ENCODE measurements at places on chromosomes 6 and 20.

DNA sequence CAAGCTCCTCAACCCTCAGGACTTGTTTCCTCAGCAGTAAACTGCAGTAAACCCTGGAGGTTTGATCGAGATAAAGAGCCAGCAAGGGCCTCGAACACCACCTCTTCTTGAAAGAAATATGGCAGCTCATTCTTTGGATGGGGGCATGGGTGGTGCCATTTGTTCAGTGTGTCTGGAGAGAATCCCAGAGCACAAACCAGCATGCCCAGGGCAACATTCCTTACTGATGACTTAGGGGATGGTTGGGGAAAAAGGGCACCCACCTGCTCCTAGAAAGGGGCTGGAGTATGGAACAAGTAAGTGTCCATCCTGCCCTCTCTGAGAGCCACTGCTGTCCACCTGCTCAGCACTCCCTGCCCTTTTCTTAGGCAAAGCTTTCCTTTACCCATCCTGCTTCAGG, 31.3 kb upstream of the ZFAND3 start:
- peak; percentile 40 for DNase-seq

GRCh38 chr6:168364793-168365421, 45.3 kb upstream of the DACT2 start:
- no peak for DNase-seq

DNA sequence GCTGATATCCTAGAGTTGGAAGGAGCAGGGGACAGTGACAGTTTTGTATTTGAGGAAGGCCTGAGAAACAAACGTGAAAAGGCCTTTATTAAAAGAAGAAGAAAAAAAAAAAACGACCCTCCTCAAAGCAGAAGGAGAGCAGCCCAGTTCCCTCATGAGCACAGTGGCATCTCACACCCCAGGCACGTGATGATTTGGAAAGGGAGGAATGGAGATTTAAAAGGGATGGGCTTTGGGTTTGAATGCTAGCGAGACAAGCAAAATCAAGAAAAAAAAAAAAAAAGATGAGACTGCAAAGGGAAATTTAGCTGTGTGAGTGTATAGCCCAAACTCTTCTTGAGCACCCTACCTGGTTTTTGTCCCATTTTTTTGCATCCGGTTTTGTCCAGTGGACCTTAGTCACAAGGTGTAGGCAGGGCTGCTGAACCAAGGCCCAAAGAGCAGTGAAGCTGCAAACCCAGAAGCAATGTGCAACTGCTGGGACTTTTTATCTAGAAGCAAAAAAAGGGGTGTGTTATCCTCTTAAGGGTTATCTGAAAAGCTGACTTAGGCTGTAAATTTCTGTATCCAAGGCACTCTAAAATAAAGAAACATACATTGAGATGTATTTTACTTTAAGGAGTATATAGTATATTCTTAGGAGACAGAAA, 54.5 kb upstream of the RREB1 start:
- no peak for DNase-seq

GRCh38 chr6:71179249-71179885, 109.2 kb upstream of the OGFRL1 start:
- DNase-seq, result no peak

GRCh38 chr6:487956-488355, 96.4 kb downstream of the IRF4 start:
- DNase-seq, result no peak

- DNase-seq, result no peak
These were observed 32.8 kb upstream of the BCAS1 start for GRCh38 chr20:54103067-54103761.

DNA sequence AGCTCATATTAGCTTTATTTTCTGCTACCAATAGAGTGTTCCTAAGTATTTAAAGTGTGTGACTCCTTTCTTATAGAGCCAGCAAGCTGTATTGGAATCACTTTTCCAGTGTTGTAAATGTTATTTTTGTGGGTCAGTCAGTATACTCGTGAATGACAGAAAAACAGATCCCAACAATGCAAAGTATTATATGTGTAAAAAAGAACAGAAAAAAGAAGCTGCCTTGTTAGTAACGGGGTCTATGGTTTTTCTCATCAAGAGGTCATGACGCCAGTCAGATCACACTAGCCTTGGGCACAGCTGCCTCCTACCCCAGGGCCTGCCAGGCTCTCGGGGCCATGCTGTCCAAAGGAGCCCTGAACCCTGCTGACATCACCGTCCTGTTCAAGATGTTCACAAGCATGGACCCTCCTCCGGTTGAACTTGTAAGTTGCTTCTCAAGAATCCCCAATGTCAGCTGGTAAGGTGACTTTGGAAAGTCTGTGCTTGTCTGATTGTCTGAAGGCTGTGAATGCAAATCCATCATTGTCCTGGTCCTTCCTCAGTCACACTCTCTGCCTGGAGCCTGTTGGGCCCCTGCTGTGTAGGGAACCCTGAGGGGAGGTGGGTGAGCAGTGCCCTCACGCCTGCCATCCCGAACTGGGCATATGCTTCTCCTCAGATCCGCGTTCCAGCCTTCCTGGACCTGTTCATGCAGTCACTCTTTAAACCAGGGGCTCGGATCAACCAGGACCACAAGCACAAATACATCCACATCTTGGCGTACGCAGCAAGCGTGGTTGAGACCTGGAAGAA, 9.8 kb downstream of the NELFCD start:
- DNase-seq, result no peak

DNA sequence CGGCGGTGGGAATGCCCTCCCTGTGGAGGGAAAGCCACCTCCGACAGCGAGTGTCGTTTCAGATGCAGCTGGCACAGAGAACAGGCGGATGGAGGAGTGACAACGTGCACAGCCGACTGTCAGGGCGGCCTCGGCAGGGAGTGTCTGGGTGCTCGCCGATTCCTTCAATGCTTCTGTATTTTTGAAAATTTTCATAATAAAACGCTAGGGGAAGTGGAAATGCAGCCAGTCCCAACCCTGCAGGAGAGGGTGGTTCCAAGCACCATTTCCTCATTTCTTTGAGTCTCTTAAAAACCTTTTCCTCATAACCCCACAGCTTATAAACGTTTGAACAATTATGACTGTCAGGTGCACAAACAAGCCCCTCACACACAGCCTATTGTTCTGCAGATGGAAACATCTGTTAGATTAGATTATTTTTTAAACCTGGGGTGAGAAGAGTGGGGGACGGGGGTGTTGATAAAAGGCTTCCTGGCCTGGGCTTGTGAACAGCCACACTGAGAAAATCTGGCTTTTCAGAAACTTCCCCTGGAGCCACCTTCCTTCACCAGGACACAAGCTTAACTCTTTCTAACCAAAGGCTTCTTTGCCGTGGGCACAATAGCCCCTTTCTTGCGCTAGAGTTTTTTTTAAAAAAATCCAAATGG, 228.9 kb downstream of the ANKRD60 start:
- DNase-seq, result no peak

DNA sequence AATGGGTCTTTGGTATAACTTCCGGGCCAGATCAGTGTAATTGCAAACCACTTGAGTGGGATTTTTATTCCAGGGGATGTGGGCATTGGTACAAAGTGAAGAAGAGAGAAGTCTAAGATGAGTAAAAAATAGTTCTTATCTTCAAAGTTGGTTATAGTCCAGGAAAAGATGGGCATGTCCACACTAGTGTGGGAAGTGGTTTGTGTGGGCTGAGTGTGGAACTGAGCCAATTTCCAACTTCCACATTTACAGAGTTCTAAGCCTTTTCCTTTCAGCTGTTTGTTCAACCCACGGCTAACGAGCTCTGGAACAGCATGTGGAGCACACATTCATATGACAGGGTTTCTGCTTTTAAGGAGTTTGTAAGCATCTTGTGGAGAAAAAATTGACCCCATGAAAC, 72.3 kb upstream of the IFNGR1 start:
- no peak for DNase-seq

GRCh38 chr6:98836962-98837944, 2.9 kb downstream of the POU3F2 start:
- no peak for DNase-seq

DNA sequence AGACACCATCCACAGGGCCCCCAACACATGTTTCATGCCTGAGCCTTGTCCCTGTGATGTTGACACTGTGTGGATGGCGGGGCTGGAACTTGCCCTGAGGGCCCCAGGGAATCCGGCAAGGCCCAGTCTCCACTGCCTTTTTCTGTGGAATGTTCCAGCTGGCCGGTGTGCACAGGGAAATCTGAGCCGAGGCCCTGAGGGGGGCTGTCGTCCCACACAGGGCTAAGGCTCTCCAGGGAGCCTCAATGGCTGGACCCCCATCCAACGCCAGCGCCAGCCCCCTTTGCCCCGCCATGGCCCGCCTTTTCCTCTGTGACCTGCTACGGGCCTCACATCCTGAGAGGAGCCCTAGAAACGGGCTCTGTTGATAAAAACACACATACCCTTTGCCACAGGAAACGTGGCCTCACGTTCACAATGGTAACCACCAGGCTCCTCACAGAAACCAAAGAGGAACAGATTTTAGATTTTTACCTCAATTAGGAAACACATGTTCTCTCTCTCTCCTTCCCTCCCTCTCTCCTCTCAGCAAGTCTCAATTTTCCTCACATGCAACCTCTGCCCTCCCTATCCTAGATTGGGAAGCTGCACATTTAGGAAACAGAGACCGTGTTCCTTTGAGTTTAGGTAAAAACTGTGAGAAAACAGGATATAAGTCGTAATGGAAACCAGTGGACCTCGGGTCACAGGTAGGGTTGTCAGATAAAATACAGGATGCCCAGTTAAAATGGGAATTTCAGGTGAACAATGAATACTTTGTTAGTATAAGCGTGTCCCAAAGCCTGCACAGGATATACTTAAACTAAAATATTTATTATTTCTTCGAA, 13.7 kb upstream of the ZNF831 start:
- DNase-seq, result no peak

GRCh38 chr20:47455133-47456040, 46.3 kb upstream of the NCOA3 start:
- no peak for DNase-seq

- DNase-seq, result no peak
These were observed 327.3 kb downstream of the PTPRT start for GRCh38 chr20:42862446-42862845.

GRCh38 chr6:4281341-4282293, 146.2 kb upstream of the ECI2 start:
- DNase-seq, result peak; percentile 39

DNA sequence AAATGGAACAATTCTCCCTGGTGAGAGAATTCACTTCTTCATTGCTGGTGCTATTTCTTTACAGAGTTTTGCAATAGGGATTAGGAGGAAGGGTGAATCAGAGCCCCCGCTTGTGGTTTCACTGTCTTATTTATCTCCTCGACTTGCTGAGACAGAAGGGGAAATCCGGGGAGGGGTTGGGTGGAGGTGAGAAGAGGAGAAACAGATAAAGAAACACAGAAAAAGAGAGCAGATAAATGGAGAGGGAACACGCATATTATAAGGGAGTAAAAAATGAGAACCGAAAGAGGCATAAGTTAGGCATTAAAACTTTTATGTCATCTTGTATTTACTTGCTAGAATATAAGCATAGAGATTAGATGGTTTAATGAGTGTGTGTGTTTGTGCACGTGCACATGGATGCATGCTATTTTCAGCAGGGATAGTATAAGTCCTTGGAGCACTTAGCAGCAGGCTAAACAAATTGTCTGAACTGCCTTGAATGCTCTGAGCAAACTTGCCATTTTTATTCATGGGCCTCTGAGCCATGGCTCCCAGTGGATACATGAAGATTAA, 105.0 kb downstream of the OLIG3 start:
- DNase-seq, result no peak

DNA sequence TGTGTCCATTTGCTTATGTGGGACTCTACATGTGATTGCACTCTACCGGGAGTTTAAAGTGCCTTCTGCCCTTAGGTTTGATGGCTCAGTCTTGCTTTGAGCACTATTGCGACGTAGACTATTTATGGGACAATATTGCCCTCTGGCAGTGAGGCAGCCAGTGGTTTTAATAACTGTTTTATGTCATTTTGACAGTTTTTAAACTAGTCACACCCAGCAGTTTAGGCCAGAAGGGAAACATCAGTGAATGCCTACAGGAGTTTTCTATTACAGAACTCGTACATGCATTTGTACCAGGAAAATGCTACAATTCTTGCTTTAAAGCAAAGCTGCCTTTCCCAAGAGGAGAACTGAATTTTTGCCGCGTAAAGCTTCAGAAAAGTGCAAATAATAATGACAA, 813.7 kb downstream of the KIF16B start:
- no peak for DNase-seq

- no peak for DNase-seq
These were observed 88.1 kb upstream of the IFNGR1 start for GRCh38 chr6:137307163-137307854.

GRCh38 chr20:54227241-54227640, 19.4 kb downstream of the PFDN4 start:
- no peak for DNase-seq

DNA sequence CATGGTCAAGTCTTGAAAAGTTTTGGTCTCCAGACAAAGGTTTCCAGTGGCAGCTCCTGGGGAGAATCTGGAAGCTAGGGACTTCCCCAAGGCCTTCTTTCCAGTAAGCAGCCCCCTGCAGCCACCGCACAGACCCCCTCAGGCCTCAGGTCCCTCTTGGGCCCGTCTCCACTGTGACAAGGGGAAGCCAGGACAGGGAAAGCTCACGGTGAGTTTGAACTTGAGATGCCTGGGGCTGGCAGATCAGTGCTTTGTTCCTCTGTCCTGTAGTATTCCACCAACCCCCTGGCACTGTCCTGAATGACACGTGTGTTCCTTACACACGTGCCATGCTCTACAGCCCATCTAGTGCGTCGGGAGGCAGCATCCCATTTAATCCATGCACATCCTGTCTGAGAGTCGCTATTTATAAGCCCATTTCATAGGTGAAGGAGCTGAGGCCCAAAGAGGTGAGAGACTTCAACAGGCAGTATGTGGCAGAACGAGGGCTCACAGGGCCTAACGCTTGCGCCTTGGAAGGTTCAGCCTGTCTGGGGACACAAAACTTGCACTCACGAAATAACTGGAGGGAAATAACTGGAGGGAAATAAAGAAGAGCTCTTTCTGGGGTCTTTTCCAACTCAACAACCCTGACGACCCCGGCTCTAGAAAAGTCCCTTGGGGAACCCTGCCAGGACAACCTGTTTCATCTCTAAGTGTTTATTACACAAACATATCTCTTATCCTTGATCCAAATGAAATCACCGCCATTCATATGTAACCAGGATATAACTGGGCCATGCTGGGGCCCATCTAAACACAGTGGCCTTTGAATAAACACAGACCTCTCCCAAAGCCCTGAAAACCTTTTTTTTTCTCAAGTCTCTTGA, 123.0 kb downstream of the BANF2 start:
- DNase-seq, result no peak

DNA sequence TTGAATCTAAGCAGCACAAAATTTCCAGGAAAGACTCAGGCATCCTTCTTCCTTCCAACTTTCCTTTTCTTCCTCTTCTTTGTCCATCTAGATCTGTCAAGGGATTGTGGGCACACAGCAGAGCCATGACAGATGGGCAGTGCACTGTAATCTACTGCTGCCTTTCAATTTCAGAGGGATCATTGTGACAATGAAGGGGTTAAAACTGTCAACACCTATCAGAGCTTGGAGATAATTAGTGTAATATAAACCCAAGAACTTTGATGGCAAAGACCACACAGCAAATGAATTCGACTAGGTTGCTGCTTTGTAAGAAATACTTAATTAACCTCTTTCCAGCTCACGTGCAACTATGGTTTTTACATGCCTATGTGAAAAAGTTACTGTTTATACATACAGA, 55.0 kb downstream of the SAMD5 start:
- no peak for DNase-seq

All from 8988T (cell line).